Vagina (tissue), 2 donors: ENCODE measurements at places on chromosomes 13 and 19.

GRCh38 chr19:44682807-44683206 lies 11.5 kb downstream of the CEACAM19 start:
- no peaks in the 10 kb centered on the region for H3K4me1 ChIP-seq
- H3K4me3 ChIP-seq: no peak overlapping the region
- no peak for DNase-seq
- no peak overlapping the region for H3K27ac ChIP-seq
- no peaks in the 10 kb centered on the region for H3K36me3 ChIP-seq
- no peaks in the 10 kb centered on the region for H3K27me3 ChIP-seq

- H3K4me1 ChIP-seq: no peaks in the 10 kb centered on the region
- no peak overlapping the region for H3K27ac ChIP-seq
- no peaks in the 10 kb centered on the region for H3K27me3 ChIP-seq
- no peaks in the 10 kb centered on the region for H3K36me3 ChIP-seq
- H3K4me3 ChIP-seq: no peak overlapping the region
Measured at GRCh38 chr19:28359431-28360414, 853.2 kb downstream of the UQCRFS1 start.

GRCh38 chr19:39389631-39390414 lies 1.1 kb downstream of the PAF1 start:
- no peaks in the 10 kb centered on the region for H3K27me3 ChIP-seq
- H3K4me1 ChIP-seq: peaks cover 33% of the 10 kb centered on the region
- DNase-seq: no peak
- H3K4me3 ChIP-seq: peak overlapping the region; percentile 93
- H3K27ac ChIP-seq: peak overlapping the region; percentile 99
- H3K36me3 ChIP-seq: peaks cover 52% of the 10 kb centered on the region

DNA sequence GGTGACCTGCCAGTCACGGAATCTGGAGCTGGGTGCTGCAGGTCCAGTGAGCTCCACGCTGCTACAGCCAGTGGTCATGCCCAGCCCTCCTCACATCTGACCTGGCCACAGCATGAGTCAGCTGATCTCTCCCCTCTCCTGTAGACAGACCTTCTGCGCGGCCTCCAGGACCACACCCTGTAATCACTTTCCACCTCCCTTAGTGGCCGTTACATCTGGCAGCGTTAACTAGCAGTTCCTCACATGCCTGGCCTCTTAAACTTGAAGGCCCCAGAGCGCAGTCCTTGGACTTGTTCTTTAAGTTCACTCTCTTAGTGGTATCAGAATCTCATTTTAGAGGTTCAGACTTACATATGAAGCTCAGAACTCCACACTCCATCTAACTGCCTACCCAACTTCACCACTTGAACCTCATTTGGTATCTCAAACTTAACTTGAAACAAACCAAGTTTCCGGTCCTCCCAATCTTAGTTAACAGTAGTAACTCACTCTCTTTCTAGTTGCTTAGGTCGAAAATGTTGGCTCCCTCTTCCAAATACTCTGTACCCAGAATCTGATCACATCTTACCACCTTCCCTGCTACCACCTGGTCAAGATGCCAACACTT lies 22.7 kb downstream of the MIPEP start:
- peaks cover 2% of the 10 kb centered on the region for H3K36me3 ChIP-seq
- H3K4me1 ChIP-seq: peaks cover 7% of the 10 kb centered on the region
- no peak for DNase-seq
- H3K27me3 ChIP-seq: no peaks in the 10 kb centered on the region
- no peak overlapping the region for H3K4me3 ChIP-seq

GRCh38 chr13:35965226-35965927 lies 165.8 kb downstream of the DCLK1 start:
- no peak for DNase-seq
- H3K4me3 ChIP-seq: no peak overlapping the region
- H3K27ac ChIP-seq: peak overlapping the region; percentile 36
- peaks cover 10% of the 10 kb centered on the region for H3K4me1 ChIP-seq
- H3K27me3 ChIP-seq: no peaks in the 10 kb centered on the region

- peaks cover 30% of the 10 kb centered on the region for H3K4me1 ChIP-seq
- H3K27me3 ChIP-seq: no peaks in the 10 kb centered on the region
- peak overlapping the region; percentile 62 for H3K4me3 ChIP-seq
- H3K27ac ChIP-seq: peak overlapping the region; percentile 99
- no peak for DNase-seq
Measured at GRCh38 chr19:18293642-18294466, 12.4 kb upstream of the JUND start.

DNA sequence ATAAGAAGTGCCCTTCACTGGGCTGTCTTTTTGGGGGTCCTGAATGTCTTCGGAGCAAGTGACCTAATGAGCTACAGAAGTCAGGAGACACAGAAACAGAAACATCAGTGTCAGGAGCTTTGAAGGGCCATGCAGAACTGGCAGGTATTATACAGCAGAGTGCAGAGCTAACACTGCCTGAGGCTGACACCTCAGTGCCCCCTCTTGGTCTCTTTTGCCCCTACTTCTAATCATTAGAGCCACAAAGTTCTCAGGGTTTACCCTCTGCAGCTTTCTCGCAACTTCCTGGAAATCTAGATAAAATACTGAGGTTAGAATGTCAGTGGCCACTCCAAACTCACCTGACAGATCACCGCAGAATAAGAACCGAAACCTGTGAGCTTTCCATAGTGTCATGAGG lies 172.7 kb downstream of the B3GLCT start:
- H3K4me1 ChIP-seq: no peaks in the 10 kb centered on the region
- no peak overlapping the region for H3K4me3 ChIP-seq
- H3K27me3 ChIP-seq: no peaks in the 10 kb centered on the region
- DNase-seq: no peak

GRCh38 chr19:55647732-55648584 lies at the start of gene CCDC106:
Gene CCDC106, plus strand, starts transcription at chr19:55648212. Its CDS starts 835 bp downstream, at chr19:55649047.
- H3K4me3 ChIP-seq: peak within 1 kb of the TSS; percentile 74
- H3K4me1 ChIP-seq: peaks cover 45% of the 10 kb centered on the region
- H3K27ac ChIP-seq: peak within 1 kb of the TSS; percentile 85
- peaks cover 11% of the 10 kb centered on the region for H3K36me3 ChIP-seq

DNA sequence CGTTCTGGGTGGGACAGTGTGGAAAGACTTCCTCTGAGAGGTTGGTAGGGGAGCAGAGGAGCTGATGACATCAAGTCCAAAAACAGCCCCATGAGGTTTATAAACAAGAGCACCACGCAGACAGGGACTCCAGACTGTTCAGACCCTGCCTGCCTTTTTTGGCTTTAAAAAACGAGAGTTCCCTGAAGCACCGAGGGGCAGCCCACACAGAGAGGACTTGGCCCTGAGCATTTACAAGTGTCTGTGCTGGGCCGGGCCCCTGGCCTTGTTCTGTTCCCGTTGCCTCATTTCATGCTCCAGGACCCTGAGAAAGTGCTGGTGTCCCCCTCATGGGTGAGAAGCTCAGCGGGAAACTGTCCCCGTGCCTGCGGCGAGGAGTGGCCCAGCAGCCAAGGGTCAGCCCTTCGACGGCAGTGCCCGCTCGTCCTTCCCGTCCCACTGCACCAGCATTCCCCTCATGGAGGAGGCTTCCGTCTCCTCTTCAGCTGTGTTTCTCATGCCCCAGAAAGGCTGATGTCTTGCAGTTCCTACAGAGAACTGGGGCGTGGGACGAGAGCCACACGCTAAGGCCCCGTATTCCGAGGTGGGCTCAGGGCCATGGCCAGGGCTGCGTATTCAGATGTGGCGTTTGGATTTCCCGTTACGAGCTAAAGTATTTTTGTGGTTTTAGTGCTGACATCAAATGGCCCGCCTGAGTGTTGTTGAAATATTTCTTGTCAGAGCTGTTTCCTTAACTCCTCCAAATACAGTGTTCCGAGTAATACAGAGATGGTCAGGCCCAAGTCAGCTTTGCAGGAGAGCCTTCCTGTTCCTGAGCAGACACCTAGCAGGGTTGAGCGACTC lies 93.5 kb downstream of the ATP11A start:
- H3K27ac ChIP-seq: peak overlapping the region; percentile 49
- H3K27me3 ChIP-seq: no peaks in the 10 kb centered on the region
- no peaks in the 10 kb centered on the region for H3K36me3 ChIP-seq
- H3K4me1 ChIP-seq: peaks cover 31% of the 10 kb centered on the region
- no peak overlapping the region for H3K4me3 ChIP-seq

GRCh38 chr19:42220751-42221097 lies 612 bp downstream of the ZNF526 start:
- H3K36me3 ChIP-seq: peaks cover 17% of the 10 kb centered on the region
- peaks cover 58% of the 10 kb centered on the region for H3K4me1 ChIP-seq
- H3K4me3 ChIP-seq: peak overlapping the region; percentile 77
- no peak for DNase-seq

GRCh38 chr13:60745343-60745742 lies 348.3 kb downstream of the TDRD3 start:
- H3K27ac ChIP-seq: no peak overlapping the region
- no peak overlapping the region for H3K4me3 ChIP-seq
- no peaks in the 10 kb centered on the region for H3K4me1 ChIP-seq
- no peaks in the 10 kb centered on the region for H3K36me3 ChIP-seq

DNA sequence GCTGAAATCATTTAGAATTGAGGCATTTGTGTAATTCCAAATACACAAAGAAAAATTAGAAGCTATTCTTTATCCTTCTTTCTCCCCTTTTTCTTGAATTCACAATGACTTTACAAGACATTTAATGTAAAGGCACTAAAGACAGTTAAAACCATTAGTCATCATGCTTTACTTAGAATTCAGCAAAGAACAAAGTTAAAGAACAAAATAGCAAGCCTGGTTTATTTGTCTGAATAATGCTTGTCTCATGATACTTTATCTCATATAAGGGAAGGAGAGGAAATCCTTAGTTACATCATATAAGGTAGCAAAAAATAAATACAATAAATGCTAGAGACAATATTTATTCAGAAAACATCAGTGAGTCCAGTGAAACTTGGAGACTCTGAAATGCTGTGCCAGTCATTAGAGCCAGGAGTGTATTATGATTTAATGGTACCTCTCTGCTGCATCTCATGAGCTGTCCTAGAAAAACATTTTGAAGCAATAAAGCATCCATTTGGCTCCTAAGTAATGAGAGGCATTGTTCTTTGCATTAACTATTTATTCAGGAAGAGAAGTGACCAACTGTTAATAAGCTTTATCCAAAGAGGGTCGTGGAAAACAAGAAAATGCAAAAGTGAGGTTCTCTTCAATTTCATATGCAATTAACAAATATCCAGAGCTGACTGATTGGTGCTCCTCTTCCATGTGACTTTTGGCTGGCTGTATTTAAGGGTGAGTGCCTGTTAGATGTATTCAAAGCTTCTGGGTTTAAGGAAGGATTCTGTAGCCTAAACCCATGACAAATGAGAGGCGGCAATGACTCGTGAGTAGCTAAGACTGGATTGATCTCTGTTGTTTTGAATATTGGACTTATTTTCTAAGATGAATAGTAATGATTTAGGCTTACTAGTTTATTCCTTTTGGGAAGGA lies 105.0 kb downstream of the DGKH start:
- no peaks in the 10 kb centered on the region for H3K4me1 ChIP-seq
- peaks cover 16% of the 10 kb centered on the region for H3K36me3 ChIP-seq
- H3K27me3 ChIP-seq: no peaks in the 10 kb centered on the region
- no peak overlapping the region for H3K4me3 ChIP-seq
- H3K27ac ChIP-seq: no peak overlapping the region

- H3K27me3 ChIP-seq: no peaks in the 10 kb centered on the region
- H3K4me1 ChIP-seq: no peaks in the 10 kb centered on the region
- H3K27ac ChIP-seq: no peak overlapping the region
- H3K36me3 ChIP-seq: no peaks in the 10 kb centered on the region
- no peak for DNase-seq
Measured at GRCh38 chr13:20924758-20925394, 22.3 kb upstream of the XPO4 start.

DNA sequence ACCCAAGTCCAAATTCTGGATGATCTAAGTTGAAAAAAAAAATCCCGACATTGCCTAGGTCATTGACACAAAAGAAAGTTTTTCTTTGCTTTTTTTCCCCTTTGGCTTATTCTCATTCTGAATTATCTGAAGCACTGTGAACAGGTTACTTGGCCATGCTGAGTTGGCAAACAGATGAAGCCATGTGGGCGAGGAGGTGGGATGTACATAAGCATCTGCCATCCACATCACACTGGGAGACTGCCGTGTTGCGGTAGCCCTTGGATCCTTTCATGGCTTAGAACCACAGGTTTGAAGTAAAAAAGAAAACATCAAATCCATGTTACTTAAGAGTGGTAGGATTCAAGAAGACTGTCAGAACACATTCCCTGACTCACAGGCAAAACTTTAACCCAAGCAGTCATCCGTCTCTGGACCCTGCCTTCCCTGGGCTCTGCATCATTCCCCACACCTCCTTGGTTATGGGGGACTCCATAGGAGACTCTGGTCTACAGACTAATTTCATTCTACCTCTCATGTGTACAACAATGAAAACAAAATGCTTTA lies 242.5 kb upstream of the SERP2 start:
- no peak overlapping the region for H3K4me3 ChIP-seq
- no peak for DNase-seq

GRCh38 chr13:53198736-53199135 lies 170.1 kb downstream of the OLFM4 start:
- H3K4me3 ChIP-seq: no peak overlapping the region
- peaks cover 6% of the 10 kb centered on the region for H3K4me1 ChIP-seq
- DNase-seq: no peak
- no peaks in the 10 kb centered on the region for H3K36me3 ChIP-seq
- peaks cover 10% of the 10 kb centered on the region for H3K27me3 ChIP-seq

DNA sequence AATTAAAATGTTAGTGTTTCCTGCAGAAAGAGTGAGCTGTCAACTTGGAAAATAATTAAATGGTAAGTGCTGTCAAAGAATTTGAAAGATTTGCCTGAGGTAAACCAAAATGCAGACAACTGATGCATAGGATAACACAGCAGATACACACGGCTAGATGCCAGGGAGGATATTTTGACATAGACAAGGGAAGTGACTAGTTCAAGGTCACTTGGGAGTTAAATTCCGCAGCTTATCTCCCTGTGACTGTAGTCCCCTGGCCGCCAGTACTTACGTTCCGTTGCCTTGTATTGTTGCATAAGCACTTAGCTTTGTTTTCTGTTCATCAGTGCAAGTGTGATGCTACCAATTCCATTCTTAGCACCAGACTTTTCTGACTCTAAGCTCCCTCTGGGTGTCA lies 247.3 kb upstream of the MAB21L1 start:
- no peaks in the 10 kb centered on the region for H3K27me3 ChIP-seq
- peaks cover 19% of the 10 kb centered on the region for H3K4me1 ChIP-seq
- H3K4me3 ChIP-seq: no peak overlapping the region
- H3K27ac ChIP-seq: peak overlapping the region; percentile 30

- no peaks in the 10 kb centered on the region for H3K36me3 ChIP-seq
- no peaks in the 10 kb centered on the region for H3K27me3 ChIP-seq
- H3K4me1 ChIP-seq: peaks cover 18% of the 10 kb centered on the region
Measured at GRCh38 chr19:48568345-48568886, 16.4 kb downstream of the SULT2B1 start.
